Fibroblast of skin of right biceps (primary cell): ENCODE measurements at places on chromosomes 5 and 9.

DNA sequence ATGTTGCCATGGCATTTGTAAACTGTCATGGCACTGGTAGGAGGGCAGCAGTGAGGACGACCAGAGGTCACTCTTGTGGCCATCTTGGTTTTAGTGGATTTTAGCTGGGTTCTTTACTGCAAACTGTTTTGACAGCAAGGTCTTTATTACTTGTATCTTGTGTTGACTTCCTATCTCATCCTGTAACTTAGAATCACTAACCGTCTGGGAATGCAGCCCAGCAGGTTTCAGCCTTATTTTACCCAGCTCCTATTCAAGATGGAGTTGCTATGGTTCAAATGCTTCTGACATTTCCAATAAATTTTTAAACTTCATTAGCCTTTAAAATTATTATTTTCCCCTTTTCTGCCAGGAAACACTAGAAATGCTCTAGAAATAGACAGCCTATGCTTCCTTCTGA is 839.1 kb downstream of the NR2F1-AS1 start:
- no peak for DNase-seq

DNA sequence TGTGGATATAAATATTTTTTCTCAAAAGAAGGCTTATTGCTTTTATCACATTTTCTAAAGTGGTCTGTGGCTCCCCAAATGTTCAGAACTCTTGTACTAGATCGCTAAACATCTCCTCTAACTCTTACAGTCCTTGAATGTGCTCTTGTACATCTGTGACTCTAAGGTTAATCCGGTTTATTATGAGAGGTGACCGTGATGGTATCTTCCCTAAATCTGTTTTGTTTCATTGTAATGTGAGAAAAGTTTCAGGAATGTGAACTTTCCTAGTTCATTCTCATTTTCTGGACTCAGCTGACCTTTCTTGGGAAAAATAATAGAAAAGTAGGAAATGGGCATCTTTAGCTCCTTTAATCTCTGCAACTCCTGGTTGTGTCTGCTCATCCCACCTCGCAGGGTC is 94.5 kb upstream of the CD180 start:
- no peak for DNase-seq

DNA sequence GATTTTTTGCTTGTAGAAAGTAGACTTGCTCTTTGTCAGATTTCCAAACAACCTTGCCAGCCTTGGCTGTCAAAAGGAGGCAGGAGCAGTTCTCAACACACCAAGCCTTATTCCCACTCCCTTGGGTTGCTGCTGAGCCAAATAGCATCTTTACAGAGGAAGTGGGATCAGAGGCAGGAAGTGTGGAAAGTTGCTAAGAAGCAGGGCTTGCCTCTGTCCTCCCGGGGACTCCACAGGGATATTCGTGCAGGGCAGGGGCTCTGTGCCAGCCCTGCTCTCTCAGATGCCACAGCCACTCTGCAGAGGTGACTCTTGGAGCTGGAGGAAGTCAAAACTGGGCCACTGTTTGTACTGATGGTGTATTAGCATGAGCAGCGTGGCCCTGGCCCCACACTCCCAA is 24.3 kb downstream of the PTPDC1 start:
- peak; percentile 9 for DNase-seq

GRCh38 chr5:170343177-170343576 is 45.6 kb upstream of the LCP2 start:
- DNase-seq: no peak

DNA sequence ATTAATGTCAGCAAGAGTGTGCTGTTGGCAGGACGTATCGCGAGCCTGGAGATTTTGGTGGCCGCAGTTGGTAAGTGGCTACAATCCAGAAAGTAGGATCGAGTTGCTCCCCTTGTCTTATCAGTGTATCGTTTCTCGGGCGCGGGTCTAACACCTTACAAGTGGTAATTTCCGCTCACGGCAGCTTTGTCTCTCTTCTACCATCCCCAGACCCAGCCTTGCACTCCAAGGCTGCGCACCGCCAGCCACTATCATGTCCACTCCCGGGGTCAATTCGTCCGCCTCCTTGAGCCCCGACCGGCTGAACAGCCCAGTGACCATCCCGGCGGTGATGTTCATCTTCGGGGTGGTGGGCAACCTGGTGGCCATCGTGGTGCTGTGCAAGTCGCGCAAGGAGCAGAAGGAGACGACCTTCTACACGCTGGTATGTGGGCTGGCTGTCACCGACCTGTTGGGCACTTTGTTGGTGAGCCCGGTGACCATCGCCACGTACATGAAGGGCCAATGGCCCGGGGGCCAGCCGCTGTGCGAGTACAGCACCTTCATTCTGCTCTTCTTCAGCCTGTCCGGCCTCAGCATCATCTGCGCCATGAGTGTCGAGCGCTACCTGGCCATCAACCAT is 1.1 kb downstream of the PTGER4 start:
- DNase-seq: no peak

GRCh38 chr5:149030392-149030791 is 32.5 kb downstream of the SH3TC2 start:
- DNase-seq: peak; percentile 19

DNA sequence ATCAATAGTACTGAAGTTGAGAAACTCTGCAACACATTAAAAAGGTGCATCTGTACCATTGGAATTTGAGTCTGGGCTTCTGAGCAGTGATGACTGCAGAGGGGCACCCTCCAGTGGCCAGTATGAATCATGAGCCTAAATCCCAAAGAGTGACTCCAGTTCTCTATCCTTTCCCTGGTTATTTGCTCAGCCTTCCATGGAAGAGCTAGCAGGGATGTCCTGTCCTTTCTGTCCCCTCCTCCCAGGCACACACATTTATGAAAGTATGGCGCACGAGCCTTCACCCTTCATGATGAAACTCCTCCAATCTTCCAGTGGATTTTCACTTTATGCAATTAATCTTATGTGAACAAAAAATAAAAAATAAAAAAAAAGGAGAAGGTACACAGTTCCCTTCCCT is 81.0 kb downstream of the ESM1 start:
- DNase-seq: peak; percentile 67

- no peak for DNase-seq
These were observed 105.7 kb downstream of the INSYN2B start for GRCh38 chr5:169874621-169875020.

- no peak for DNase-seq
These were observed 74.9 kb downstream of the SLC44A1 start for GRCh38 chr9:105319202-105319813.

DNA sequence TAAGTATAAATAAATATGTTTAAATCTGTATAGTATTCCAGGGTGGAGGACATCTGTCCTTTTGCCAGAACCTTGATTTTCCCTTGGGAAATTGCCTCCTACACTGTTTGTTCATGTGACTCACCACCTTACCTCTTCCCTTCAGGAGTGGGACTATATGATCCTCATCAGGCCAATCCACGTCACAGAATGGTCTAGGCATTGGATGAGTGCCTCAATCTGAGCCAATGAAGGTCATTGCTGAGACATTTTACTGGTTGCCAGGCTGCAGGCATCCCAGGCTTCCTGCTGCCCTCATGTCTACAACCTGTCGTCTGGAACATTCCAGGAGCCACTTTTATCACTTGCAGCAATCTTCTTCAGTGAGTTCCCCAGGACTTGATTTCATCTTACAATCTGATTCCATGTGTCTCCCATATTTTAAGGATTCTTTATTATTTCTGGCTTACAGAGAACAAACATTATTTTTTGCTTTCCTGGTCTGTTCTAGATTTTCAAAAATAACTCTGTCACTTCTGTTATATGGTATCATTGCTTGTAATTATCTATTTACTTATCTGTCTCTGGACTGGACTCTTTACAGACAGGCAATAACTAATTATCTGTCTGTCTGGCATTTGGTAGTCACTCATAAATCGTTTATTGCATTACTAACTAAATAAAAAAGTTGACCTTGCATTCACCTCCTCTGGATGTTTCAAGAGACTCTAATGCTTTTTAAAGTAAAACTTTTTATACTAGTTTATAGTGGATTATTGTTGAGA is 107.3 kb upstream of the APC start:
- no peak for DNase-seq

- no peak for DNase-seq
These were observed 5.1 kb upstream of the RPS14 start for GRCh38 chr5:150454492-150455229.

DNA sequence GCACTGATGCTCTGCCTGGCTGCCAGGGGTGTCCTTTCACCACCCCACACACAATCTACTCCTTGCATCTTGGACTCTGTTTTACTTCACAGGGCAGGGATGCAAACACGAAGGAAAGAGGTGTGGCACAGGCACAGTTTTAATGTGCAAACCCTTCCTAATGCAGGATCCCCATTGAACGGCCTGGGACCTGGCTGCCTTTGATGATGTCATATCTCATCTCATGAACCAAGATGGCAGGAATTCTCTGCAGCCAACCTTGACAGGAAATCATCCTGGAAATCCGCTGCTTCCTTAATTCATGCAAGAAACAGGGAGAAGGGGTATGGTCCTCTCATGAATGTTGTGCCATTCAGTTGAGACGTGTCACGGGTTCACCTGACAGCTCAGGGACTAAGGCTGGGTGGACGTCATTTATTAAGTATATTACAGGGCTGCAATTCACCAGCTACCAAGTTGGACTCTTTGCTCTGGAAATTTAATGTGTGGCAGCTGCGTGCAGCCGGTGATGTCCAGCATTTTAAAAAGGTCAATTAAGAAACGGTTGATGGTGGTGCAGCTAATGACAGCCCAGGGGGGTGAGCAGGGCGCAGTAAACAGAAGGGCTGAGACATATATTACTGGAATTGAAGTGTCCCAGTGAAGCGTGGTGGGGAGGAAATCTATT is 91.5 kb downstream of the LMNB1 start:
- no peak for DNase-seq

- no peak for DNase-seq
These were observed 144.3 kb downstream of the ST8SIA4 start for GRCh38 chr5:100758780-100759179.

DNA sequence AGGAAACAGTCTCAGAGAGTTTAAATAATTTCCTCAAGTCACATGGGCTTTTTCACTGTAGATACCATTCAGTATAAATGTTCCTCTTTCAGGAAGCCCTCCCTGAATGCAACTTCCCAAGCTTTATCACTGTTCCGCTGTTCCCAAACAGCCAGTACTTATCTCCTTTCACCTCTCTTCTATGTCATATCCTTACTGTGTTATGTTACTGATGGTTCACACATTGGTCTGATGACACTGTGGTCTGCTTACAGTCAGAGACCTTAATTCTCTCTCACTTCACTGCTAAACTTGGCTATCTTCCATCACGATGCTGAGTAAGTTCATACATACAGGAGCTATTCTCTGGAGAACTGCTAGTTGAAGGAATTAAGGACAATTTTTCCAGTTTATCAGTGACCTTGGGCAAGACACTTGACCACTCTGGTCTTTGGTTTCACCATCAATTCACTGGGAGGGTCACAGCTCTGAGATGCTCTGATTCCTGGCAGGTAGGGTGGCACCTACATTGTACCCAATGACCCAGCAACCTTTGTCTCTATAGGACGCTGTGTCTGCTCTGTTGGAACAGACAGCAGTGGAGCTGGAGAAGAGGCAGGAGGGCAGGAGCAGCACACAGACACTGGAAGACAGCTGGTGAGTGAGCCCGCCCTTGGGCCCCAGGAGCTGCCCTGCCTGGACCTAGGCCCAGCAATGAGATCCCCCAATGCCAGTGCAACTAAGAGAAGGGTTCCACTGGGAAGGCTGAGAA is 42.1 kb upstream of the RARS1 start:
- DNase-seq: peak; percentile 51

DNA sequence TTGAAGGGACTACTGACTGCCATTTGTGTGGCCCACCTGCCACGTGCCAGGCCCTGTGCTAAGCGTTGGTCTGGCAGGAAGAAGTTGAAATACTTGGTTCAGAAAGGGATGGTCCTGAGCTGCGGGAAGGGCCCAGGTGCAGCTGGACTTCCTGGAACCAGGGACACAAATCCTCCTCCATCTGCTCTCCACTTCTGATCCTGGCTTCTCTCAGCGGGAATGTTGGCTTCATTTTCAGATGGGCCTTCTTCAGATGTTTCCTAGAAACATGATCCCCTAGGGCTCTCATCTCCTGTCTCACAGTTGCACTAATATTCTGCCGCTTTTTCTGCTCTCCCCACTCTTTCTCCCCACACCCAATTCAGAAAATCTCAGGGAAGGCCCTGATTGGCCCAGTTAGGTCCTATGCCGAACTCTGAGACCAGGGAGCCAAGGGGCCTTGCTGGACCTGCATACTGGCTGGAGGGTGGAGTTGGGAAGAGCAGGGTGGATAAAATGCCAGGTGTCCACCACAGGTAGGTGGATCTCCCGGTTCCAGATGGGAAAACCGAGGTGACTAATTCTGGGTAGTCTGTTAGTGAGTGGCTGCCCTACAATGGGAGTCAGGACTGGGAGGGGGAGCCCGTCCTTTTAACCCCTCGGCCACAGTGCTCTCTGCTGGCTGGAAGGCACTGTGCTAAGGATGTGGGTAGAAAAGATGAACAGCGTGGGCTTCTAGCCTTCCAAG is 19.4 kb downstream of the PSAT1 start:
- no peak for DNase-seq

DNA sequence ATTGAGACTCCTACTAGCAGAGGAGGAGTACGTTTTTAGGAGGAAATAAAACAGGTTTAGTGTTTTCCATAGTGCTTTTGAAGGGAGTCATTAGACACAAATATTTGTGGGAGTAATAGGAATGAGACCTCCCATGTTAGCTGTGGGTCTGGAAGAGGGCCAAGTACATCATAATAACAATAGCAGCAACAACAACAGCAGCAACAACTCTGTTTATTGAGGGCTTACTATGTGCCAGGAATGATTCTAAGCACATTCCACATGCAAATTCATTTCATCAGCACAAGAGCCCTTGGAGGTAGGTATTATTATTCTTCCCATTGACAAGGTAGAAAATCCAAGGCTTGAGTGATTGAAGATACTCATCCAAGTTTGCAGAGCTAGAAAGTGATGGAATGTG is 384.2 kb upstream of the RPS23 start:
- peak; percentile 12 for DNase-seq

GRCh38 chr5:55671975-55672374 is 40.1 kb downstream of the SLC38A9 start:
- DNase-seq: peak; percentile 42

GRCh38 chr5:10049858-10050455 is 199.7 kb downstream of the ATPSCKMT start:
- DNase-seq: peak; percentile 41

- no peak for DNase-seq
These were observed 98.2 kb downstream of the DAP start for GRCh38 chr5:10662661-10663488.

- DNase-seq: no peak
These were observed 328 bp downstream of the GRXCR2 start for GRCh38 chr5:145872486-145872885.

- DNase-seq: no peak
These were observed 161.2 kb downstream of the C9orf50 start for GRCh38 chr9:129459547-129460322.

- no peak for DNase-seq
These were observed 96.7 kb upstream of the GRHPR start for GRCh38 chr9:37325778-37326177.

GRCh38 chr5:132591145-132591544 is 34.4 kb downstream of the RAD50 start:
- peak; percentile 4 for DNase-seq

- no peak for DNase-seq
These were observed 78.0 kb upstream of the C6 start for GRCh38 chr5:41291323-41291722.

- DNase-seq: peak; percentile 23
These were observed 2.0 kb downstream of the PIK3R1 start for GRCh38 chr5:68217528-68217927.
